ENCODE measurements at places on chromosomes 3 and 15.
A peak's percentile ranks its signal among the peaks of the same experiment; 100 is the strongest.

GRCh38 chr3:17292556-17292955 lies 407.8 kb downstream of the PLCL2 start:
- no peak for DNase-seq
- H3K27ac ChIP-seq, result no peak overlapping the region
- no peaks in the 10 kb centered on the region for H3K27me3 ChIP-seq

- H3K4me1 ChIP-seq, result no peaks in the 10 kb centered on the region
- no peak overlapping the region for H3K4me3 ChIP-seq
- no peak overlapping the region for H3K27ac ChIP-seq
- no peak for DNase-seq
- no peaks in the 10 kb centered on the region for H3K27me3 ChIP-seq
- no peaks in the 10 kb centered on the region for H3K36me3 ChIP-seq
Observed at GRCh38 chr3:31064021-31064420, 169.6 kb upstream of the GADL1 start.

GRCh38 chr3:161558236-161558635 lies 61.6 kb downstream of the OTOL1 start:
- peaks cover 5% of the 10 kb centered on the region for H3K4me1 ChIP-seq
- no peak for DNase-seq
- no peak overlapping the region for H3K4me3 ChIP-seq

DNA sequence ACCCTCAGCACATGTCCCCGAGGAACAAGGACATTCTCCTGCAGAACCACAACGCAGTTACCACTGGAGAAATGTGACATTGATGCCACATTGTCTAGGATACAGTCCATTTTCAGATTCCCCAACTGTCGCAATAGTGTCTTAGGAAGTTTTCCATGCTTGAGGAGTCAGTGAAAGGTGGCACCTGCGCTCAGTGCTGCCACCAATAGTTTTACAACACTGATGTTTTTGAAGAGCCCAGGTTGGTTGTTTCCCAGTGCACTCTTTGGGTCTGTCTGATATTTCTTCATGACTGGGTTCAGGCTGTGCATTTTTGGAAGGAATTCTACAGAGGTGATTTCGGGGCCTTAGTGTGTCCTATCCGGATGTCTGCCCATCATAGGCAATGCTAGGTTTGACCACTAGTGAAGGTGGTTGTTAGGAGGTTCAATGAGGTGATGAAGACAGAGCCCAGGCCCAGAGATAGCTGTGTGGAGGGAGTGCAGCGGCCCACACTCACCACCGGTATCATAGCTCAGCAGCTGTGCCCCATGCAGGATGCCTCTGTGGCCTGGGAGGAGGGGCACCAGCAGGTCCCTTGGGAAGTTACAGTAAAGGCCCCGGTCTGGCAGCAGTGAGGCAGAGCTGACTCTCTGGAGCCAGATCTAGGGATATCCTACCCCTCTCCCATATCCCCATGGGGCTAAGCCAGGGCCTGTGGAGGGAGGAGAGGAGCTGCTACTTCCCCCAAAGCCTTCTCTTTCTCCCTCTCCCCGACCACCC lies 96.6 kb downstream of the DNAJB8 start:
- H3K36me3 ChIP-seq, result no peaks in the 10 kb centered on the region
- H3K27ac ChIP-seq, result no peak overlapping the region
- no peak overlapping the region for H3K4me3 ChIP-seq
- DNase-seq, result no peak

DNA sequence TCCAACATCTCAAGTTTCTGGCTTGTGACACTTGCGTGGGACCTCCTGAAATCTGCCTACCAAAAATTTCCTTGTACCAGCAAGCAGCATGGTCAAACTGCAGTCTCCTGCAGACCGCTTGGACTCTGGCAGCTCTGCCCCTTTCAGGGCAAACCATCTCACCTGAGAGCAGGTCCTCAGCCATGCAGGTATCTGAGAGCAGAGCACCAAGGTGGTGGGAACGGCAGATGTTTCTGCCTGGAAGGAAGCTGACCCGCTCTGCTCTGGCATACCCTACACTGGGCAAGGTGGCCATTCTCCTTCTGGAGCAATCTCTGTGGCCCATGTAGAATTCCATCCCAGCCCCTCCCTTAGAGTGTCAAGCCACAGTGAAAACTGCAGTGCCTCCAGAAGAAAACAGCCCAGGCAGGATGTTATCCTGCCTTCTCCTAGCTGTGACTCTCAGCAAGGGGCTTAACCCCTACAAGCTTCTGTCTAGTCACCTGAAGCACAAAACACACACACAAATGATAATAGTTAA lies 21.6 kb downstream of the MESD start:
- no peaks in the 10 kb centered on the region for H3K27me3 ChIP-seq
- peaks cover 31% of the 10 kb centered on the region for H3K36me3 ChIP-seq
- H3K4me3 ChIP-seq, result no peak overlapping the region
- H3K4me1 ChIP-seq, result peaks cover 15% of the 10 kb centered on the region

GRCh38 chr15:91515188-91515754 lies 338.2 kb upstream of the SLCO3A1 start:
- no peak overlapping the region for H3K4me3 ChIP-seq
- H3K27ac ChIP-seq, result no peak overlapping the region
- no peak for DNase-seq
- no peaks in the 10 kb centered on the region for H3K4me1 ChIP-seq
- H3K36me3 ChIP-seq, result no peaks in the 10 kb centered on the region
- H3K27me3 ChIP-seq, result no peaks in the 10 kb centered on the region

DNA sequence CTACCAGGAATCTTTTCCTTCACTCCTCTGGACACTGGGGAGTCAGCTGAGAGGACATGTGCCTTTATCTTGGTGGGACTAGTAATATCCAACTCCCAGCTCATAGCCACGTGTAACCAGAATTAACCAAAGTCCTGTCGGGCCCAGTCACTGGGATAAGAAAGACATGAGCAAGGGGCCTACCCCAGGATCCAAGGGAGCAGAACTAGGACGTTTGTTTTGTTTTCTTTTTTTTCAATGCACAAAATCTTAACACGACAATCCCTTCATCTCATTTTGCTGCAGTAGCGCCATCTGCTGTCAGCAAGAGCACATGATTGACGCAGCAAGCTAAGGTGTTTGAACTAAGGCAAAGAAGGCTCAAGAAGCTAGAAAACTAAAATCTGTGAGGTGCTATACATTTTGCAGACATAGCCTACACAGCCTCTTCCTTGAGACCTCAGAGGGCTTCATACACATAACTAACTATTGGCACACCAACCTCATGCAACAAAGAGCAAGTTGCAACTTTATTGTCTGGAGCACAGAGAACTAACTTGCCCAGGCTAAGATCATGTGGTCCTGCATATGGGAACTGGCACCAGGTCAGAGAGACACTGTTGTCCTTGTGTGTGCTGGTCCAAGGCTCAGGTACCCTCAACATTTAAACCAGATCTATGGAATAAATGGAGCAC lies 43.6 kb downstream of the RLBP1 start:
- DNase-seq, result peak; percentile 75
- H3K4me3 ChIP-seq, result no peak overlapping the region
- no peaks in the 10 kb centered on the region for H3K27me3 ChIP-seq
- H3K27ac ChIP-seq, result no peak overlapping the region
- H3K36me3 ChIP-seq, result peaks cover 27% of the 10 kb centered on the region

DNA sequence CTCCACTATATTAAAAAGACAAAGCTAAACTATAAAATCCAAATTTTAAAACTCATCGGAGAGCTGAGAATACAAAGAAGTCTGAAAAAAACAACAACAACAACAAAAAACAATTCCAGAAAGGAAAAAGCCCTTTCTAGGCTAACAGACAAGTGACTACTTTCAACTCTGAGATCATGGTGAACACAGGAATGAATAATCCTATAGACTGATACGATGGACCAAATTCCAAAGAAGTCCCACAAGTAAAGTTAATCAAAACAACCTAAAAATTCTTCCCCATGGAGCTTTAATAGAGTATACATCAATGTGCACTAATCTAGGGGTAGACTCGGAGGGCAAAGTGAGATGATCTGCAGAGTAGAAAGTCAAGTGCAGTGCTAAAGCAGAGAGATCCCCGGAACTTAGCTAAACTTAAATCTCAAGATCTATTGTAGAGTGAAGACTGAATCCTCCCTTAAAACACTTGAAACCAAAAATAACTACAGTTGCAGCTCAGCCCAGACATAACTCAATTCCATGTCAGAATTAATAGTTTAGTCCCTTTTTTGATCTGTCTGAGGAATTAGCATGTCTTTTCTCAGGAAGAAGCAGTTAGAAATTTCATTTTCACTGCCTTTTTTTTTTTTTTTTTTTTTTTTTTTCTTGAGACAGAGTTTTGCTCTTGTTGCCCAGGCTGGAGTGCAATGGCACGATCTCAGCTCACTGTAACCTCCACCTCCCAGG lies 43.5 kb downstream of the MYO9A start:
- H3K27ac ChIP-seq, result no peak overlapping the region
- DNase-seq, result no peak
- H3K36me3 ChIP-seq, result no peaks in the 10 kb centered on the region
- H3K4me1 ChIP-seq, result no peaks in the 10 kb centered on the region

DNA sequence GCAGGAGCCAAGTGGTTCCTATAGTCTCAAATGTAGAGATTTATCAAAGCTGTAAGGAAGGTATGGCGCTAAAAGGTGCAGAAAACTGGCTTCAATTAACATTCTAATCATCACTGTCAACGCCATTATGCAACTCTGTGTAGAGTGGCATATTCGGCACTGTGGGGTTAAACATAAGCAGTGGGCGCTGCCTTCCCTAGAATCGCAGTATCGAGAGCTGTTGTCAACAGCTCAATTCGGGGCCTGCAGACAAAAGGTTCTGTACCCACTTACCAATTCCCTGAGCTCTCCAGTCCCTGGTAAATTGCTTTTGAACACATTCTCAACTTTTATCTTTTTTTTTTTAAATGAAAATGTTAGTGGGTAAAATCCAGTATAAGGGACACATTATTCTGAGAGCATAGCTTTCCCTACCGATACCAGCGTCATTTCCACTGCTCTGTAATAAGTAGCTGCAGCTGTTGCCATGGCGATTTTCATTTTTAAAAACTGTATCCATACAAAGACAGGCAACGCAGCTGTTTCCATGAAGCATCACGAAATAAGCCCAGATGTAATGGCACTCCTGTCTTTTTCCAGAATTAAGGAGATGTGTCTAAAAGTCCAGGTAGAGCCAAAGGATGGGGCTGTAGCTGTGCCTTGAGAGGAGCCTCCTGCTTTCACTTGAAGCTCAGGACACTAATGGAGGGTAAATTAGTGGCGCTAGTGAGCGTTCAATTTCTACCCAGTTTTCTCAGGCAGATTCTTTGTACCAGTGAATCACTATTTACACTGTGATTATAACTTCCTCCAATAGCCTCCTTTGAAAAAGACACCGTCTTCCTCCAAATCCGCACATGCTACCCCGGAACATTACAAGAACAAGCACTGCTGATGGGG lies 250.3 kb downstream of the SLC9A9 start:
- no peaks in the 10 kb centered on the region for H3K36me3 ChIP-seq
- no peak overlapping the region for H3K4me3 ChIP-seq
- DNase-seq, result no peak
- no peak overlapping the region for H3K27ac ChIP-seq
- peaks cover 4% of the 10 kb centered on the region for H3K4me1 ChIP-seq
- H3K27me3 ChIP-seq, result no peaks in the 10 kb centered on the region

DNA sequence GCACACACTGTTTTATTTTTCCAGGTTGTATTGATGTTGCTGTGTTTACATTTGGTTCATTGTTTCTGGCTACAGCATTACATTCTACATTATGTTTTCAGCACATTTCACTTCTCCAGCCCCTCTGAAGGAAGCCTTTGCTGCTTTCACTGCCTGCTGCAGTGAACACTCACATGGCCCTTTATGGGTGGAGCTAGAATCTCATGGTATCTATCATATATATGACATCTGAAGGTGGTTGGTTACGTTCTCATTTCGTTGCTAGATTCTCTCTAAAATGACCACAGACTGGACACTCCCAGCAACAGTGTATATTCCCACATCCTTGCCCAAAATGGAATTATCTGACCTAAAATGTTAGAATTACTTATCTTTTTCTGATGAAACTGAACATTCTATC lies 35.2 kb upstream of the CTDSPL start:
- peaks cover 6% of the 10 kb centered on the region for H3K36me3 ChIP-seq
- H3K27ac ChIP-seq, result no peak overlapping the region
- H3K4me3 ChIP-seq, result no peak overlapping the region
- H3K27me3 ChIP-seq, result no peaks in the 10 kb centered on the region
- no peaks in the 10 kb centered on the region for H3K4me1 ChIP-seq
- DNase-seq, result no peak

- no peak overlapping the region for H3K4me3 ChIP-seq
- no peaks in the 10 kb centered on the region for H3K4me1 ChIP-seq
- H3K27me3 ChIP-seq, result no peaks in the 10 kb centered on the region
Observed at GRCh38 chr3:190680691-190681090, 166.8 kb downstream of the IL1RAP start.

GRCh38 chr15:31452595-31453557 lies 126.2 kb downstream of the KLF13 start:
- H3K27me3 ChIP-seq, result peaks cover 10% of the 10 kb centered on the region
- H3K27ac ChIP-seq, result no peak overlapping the region
- peaks cover 2% of the 10 kb centered on the region for H3K4me1 ChIP-seq
- H3K4me3 ChIP-seq, result no peak overlapping the region

- H3K36me3 ChIP-seq, result peaks cover under 1% of the 10 kb centered on the region
- peak overlapping the region; percentile 91 for H3K27ac ChIP-seq
- H3K27me3 ChIP-seq, result no peaks in the 10 kb centered on the region
- no peak overlapping the region for H3K4me3 ChIP-seq
- peak; percentile 89 for DNase-seq
Observed at GRCh38 chr3:138389841-138390581, 41.6 kb downstream of the MRAS start.

- H3K4me1 ChIP-seq, result peaks cover 3% of the 10 kb centered on the region
- no peaks in the 10 kb centered on the region for H3K27me3 ChIP-seq
- peaks cover 2% of the 10 kb centered on the region for H3K36me3 ChIP-seq
- no peak overlapping the region for H3K4me3 ChIP-seq
- H3K27ac ChIP-seq, result no peak overlapping the region
- peak; percentile 21 for DNase-seq
Observed at GRCh38 chr3:23481616-23482278, 278.6 kb downstream of the UBE2E2 start.

DNA sequence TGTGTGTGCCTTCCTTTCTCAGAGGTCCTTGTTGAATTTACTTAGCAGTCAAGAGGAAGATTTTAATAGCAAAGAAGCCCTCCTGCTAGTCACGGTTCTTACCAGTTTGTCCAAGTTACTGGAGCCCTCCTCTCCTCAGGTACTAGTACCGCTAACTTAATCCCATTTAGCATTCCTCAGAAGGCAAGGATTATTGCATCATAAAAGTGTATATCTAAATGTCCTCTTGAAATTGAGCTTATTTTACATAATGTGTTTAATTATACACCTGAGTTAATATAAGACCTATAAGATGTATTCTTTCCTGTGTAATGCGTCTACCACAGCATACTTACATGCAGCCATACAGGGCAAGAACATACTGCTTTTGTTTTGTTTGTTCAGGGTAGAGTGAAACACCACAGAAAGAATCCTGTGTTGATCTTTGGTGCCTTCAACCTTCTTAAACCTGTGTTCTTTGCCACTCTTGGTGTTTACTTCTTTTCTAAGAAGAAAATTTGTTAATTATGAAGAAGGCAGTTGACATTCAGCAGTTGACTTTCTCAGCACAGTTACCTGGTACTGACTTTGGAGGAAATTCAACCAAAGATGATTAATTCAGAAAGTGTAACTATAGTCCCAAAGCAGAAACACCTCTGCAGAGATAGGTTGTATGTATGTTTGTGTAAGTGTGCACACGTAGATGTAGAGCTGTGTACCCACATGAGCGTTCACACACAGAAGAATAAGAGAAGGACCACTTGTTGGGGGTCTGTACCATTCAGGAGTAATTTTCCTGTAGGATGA lies 33.1 kb downstream of the POLG start:
- no peaks in the 10 kb centered on the region for H3K27me3 ChIP-seq
- no peaks in the 10 kb centered on the region for H3K4me1 ChIP-seq
- H3K36me3 ChIP-seq, result peaks cover 11% of the 10 kb centered on the region

- no peaks in the 10 kb centered on the region for H3K36me3 ChIP-seq
- no peak for DNase-seq
- no peaks in the 10 kb centered on the region for H3K4me1 ChIP-seq
- no peaks in the 10 kb centered on the region for H3K27me3 ChIP-seq
- no peak overlapping the region for H3K27ac ChIP-seq
Observed at GRCh38 chr3:19559724-19560442, 374.1 kb downstream of the EFHB start.

Data from mesenchymal stem cell (in vitro differentiated cells and primary cell).